D721Med (cell line): ENCODE measurements at places on chromosomes 6 and 20.

DNA sequence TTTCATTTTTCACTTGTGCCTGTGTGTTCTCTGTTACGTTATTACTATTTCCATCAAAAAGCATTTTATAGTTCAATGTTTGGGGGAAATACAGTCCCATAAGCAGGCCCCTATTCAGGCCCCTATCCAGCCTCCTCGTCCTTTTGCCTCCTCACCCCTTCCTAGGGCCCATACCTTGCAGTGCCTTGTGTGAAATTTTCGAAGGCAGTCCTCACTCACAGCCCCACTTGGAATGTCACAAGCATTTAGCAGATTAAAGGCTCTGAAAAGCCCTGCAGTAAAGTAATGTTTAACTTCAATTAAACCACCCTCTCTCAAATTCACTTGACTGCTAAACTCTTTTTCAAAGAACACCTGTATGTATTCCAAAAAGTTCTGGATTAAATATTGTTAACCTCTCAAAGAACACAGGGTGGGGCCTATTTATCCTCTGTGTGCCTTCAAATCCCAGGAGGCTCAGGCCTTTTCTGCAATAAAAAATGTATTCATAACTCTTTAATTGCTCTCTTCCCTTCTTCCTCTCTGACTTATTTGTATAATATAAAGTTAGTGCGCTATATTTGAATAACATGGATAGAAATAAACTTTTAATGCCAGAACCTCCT is 202.5 kb downstream of the FOXA2 start:
- no peak for DNase-seq

- no peak for DNase-seq
These were observed 31.3 kb upstream of the MRGBP start for GRCh38 chr20:62765021-62765420.

DNA sequence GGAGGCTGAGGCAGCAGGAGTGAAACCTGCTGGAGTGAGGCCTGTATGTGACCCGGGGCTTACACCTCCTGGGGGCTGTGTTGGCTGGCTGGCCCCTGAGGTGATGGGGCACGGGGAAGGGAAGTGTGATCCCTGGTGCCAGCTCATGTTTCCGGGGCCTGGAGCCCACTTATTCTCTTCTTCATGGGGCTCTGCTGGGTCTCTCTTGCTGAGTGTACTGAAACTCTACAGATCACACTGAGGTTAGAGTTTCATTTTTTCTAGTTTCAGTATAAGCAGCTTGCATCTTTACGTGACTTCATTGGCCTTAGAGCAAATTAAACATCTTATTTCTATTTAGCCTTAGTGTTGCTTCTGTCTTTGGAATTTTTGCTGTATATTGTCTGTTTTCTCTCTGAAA is 96.2 kb downstream of the ANKS1A start:
- DNase-seq, result no peak

DNA sequence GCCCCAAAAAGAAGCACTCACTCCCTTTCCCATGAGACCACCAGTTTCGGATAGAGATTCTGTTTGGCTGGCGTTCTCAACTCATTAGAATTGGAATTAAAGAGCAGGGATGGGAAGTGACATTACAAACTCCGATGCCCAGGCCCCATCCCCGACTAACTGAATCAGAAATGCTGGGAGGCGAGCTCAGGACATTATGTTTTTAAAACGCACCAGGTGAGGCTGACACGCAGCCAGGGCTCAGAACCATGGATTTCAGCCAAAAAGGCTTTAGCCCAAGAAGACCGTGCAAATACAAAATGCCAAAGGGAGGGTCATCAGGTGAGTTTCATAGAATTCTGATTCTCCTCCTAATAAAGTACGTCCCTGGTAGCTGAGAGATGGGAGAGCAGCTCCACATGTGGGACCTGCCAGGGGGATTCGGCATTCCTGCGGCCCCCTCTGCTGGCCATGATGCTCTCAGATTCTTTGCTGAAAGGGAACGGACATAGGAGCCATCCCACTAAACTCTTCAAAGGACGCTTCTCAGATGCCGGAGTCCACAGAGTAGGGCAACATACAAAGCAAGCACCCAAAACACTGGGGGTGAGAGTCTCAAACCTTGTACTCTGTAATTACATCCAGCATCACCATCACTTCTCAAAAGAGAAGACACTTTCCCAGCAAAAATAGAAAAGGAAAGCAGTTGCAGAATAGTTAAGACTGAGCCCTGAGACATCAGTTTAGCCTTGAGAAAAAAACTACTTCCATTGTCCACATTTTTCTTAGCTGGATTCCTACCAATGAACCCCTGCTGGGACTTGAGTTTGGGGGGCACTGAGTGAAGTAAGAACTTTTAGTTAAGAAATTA is 205.2 kb downstream of the BMP7 start:
- DNase-seq, result no peak

DNA sequence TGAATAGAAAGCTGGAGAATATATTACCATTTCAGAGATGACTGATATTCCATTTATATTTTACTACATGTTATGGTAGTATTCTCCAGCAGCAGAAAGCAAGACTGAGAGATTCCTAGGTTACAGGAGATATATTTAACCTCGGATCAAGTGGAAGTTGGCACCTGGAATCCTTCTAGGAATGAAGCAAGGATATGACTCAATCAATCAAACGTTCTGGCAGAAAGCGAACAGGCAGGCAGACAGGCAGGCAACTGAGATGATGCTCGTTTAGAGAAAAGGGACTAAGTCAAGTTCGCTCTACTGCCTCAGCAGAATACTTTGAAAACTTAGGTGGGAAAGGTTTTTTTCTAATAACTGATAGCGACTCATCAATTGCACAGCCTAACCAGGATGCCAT is 46.2 kb downstream of the PAK5 start:
- no peak for DNase-seq

GRCh38 chr20:62644802-62645496 is 2.6 kb downstream of the SLCO4A1 start:
- DNase-seq, result no peak

DNA sequence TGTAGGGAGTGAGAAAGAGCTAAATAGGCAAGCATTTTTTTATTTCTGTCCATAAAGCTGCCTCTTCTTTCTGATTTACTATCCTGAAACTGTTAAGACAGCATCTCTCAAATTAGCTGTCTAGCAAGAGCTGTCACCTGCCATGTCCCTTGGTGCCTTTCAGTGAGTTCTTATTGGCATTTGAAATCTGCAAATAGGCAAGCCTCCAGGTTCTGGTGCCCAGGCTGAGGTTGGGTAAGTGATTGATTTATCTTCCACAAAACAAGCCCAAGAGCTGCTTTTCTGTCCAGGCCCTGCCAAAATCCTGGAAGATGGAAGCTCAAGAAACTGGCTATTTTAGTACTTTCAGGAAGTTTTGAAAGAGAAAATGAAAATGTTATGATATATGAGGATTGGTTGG is 22.4 kb downstream of the MANEA start:
- DNase-seq, result no peak

- DNase-seq, result no peak
These were observed 104.4 kb upstream of the LAMP5 start for GRCh38 chr20:9409981-9410380.

DNA sequence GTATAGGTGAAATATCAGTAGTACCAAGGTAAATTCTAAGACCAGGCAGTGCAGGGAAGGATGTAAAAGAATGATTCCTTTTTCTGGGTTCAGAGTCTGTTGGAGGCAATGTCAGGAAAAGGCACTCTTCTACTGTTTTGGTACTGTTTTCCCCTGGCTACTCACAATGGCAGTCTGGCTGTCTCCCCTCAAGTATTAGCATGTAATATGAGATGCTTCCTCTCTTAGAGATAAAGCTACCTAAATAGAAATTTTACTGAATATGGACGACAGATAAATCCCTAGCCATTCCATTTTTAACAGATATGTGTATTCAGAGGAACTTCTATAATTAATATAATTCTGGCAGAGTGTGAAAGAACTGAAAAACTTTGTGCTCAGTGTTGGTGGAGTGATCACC is 3.5 kb downstream of the RNF8 start:
- DNase-seq, result no peak

- DNase-seq, result no peak
These were observed 6.4 kb downstream of the FUCA2 start for GRCh38 chr6:143505111-143505510.

DNA sequence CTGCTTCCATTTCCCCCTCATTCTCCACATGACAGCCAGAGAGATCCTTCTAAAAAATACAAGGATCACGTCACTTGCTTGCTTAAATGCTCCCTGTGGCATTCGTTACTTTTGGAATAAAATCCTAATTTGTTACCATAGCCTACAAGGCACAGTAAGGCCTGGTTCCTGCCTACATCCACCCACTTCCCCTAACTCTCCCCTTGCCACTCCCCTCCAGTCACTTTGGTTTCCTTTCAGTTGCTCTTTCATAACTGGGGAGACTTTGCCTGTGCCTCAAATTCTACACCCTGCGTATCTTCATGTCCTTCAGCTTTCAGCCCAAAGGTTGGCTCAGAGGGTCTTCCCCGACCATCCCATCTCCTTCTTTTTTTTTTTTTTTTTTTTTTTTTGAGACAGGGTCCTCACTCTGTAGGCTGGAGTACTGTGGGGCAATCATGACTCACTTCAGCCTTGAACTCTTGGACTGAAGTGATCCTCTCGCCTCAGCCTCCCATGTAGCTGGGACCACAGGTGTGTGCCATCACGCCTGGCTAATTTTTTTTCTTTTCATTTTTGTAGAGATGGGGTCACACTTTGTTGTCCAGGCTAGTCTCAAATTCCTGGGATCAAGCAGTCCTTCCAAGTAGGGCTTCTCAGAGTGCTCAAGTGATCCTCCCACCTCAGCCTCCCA is 12.5 kb downstream of the ID1 start:
- DNase-seq, result no peak

DNA sequence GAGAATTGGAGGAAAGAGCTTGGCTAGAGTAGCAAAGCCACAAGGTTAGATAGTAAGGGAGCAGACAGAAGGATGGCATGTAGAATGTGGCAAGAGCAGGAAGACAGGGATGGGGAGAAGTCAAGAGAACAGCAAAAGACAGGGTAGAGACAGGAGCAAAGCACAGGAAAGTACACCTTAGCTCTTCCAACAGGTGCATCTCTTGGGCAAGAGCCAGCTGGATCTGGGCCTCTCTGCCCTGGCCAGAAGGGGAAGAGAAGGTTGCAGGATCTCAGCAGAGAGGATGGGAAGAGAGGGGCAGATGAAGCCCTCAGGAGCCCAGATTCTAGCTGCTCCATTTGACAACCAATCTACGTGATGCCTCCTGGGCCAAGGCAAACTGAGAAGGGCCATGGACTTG is 16.7 kb downstream of the SCUBE3 start:
- no peak for DNase-seq

DNA sequence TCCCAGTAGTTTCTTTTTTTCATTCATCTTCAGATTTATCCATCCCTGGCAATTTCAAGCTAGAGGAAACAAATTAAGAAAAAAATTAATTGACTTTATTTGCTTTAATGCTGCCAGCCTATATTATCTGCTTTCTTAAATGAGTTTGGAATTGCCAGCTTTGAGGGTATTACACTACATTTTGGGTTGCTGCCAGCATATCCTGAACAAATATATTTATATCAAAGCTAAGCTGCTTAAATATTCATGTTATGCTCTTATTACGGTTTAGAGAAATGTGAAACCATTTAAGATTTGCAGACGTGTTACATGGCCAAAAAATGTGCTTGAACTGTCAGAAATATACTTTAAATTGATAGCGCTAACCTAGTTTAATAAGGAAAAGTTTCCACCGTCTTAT is 59.7 kb downstream of the GRIK2 start:
- no peak for DNase-seq

- DNase-seq, result no peak
These were observed 4.2 kb downstream of the DNAH8 start for GRCh38 chr6:38719358-38719757.

DNA sequence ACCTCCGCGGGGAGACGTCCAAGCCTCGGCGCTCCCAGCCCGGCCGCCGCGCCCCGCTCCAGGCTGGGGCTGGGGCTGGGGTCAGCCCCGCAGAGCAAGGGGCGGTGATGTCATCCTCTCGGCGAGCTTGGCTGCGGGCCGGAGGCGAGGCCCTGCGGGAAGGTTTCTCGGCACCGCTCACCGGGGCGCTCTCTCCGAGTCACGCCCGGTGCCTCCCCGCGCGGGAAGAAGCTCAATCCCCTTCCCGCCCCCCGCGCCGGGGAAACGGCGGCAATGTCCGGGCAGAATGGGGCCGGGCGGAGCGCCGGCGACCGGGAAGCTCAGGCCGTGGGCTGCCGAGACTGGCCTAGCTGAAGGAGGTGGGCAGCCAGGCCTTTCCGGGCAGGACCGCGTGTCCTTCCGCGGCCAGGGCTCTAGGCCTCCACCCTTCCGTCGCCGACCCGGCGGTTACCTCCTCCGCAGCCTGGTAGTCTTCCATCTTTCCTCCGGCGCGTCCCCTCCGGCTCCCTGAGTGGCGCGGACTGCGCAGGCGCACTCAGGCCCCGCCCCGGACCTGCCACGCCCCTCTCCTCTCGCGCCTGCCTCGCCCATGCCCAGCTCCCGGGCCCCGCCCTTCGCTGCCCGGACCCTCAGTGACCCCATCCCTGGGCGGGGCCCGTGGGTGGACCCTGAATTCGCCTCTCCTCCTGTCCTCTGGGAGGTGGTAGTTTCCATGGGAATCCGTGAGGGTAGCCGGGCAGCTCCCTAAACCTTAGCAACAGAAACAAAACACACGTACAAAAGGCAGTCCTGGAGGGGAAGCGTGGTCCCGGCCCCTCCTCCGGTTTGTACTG is at the start of gene DYNLT1:
Gene DYNLT1, minus strand, starts transcription at position 513 of the 833 bp plus-strand sequence. Its CDS starts 35 bp downstream, at position 478.
- DNase-seq, result peak; percentile 88

- DNase-seq, result no peak
These were observed 8.9 kb downstream of the PDE10A start for GRCh38 chr6:165654144-165654543.

- DNase-seq, result no peak
These were observed 132.1 kb downstream of the HUS1B start for GRCh38 chr6:524803-525202.

GRCh38 chr6:132079286-132079685 is 128.1 kb upstream of the CCN2 start:
- no peak for DNase-seq

GRCh38 chr6:154399097-154399496 is 42.5 kb upstream of the IPCEF1 start:
- DNase-seq, result no peak

GRCh38 chr20:39885975-39886649 is 802.9 kb downstream of the MAFB start:
- DNase-seq, result no peak

DNA sequence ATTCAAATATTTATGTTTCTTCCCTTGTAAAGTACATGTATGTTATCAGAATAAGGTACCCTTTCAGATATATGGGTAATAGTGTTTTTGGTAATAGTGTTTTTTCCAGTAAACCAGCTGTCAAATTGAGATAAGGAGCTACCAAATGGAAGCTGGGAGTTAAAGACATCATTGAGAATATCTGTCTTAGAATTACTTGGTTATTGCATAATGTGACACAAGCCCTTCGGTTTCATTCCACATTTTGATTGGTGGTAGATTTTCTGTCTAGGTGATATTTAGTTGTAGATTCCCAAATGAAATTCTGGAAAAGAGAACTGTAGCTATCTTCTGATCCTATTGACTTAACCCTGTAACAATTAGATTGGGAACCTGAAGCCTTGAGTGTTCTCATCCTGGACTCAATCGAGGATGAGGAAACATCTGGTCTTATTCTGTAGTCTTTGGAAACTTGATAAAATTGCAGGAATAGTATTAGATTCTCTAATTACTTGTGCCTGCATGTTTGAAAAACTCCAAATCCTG is 75.1 kb upstream of the SYNJ2 start:
- DNase-seq, result no peak
